Activated T-cell treated with anti-CD3 and anti-CD28 coated beads, Interleukin-2, amount 50 U/mL, for 1 hour (primary cell): ENCODE measurements at places on chromosomes 4 and X.
A peak's percentile ranks its signal among the peaks of the same experiment; 100 is the strongest.

DNA sequence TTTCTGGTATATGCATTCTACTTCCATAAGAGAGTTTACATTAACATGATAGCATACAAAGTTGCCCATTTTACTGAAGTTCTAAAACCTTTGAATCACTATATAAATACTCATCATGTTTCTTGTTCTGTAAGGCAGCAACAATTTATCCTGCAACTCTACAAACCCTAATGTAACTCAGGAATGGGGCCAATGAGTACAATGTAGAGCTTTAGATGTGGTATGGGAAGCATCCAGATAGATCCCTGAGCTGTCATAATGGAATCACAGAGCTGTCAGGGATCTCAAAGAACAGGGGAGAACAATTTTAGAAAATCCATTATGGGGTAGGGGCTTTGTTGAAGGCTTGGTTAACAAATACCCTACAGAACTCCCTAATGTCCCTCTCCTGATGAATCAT, 88.5 kb downstream of the DCUN1D4 start:
- DNase-seq, result no peak

GRCh38 chrX:56233100-56233499, 944 bp downstream of the KLF8 start:
- no peak for DNase-seq

- no peak for DNase-seq
These were observed 446.8 kb downstream of the ANKRD50 start for GRCh38 chr4:124265701-124266100.

- DNase-seq, result no peak
These were observed 120.7 kb downstream of the NKX6-1 start for GRCh38 chr4:84378356-84378755.

GRCh38 chrX:34848281-34848680, 94.3 kb upstream of the FAM47B start:
- no peak for DNase-seq

DNA sequence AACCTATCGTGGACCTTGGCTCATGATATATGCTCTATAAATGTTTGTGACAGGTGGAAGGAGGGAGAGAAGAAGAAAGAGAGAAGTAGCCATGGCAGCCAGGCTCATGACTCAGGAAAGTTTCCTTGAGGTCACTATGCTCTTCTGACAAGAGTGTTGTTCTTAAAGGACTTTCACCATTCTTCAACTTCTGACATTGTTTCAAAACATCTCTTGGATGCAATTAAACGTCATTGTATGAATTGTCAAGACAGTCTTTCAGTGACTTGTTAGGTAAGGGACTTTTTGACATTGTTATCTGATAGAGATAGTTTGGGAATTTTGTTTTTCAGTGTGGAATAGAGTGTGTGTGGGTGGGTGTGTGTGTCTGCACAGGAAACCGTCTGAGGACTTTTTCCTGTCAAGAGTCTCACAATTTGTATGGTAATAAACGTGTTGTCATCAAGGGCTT, 617.0 kb downstream of the MID1IP1 start:
- no peak for DNase-seq

DNA sequence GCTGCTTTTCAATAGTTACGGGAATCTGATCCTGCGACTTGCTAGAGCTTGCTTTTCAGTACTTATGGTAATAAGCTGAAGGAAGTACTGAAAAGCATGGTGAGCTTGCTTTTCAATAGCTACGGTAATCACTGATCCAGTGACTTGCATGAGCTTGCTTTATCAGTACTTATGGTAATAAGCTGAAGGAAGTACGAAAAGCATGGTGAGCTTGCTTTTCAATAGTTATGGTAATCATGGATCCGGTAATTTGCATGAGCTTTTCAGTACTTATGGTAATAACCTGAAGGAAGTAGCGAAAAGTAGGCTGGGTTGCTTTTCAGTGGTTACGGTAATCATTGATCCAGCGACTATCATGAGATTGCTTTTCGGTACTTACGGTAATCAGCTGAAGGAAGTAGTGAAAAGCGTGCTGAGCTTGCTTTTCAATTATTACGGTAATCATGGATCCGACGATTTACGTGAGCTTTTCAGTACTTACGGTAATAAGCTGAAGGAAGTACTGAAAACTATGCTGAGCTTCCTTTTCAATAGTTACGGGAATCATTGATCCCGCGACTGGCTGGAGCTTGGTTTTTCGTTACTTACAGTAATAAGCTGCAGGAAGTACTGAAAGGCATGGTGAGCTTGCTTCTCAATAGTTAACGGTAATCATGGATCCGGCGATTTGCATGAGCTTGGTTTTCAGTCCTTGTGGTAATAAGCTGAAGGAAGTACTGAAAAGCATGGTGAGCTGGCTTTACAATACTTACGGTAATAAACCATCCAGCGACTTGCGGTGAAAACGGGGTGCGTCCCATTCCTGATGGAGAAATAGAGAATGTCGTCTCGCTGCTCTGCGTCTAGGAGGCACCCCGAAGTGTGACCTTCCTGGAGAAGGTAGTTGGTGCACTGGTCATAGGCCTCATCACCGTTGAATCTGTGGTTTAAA, 6.5 kb downstream of the CRLF2 start:
- DNase-seq, result peak; percentile 37

DNA sequence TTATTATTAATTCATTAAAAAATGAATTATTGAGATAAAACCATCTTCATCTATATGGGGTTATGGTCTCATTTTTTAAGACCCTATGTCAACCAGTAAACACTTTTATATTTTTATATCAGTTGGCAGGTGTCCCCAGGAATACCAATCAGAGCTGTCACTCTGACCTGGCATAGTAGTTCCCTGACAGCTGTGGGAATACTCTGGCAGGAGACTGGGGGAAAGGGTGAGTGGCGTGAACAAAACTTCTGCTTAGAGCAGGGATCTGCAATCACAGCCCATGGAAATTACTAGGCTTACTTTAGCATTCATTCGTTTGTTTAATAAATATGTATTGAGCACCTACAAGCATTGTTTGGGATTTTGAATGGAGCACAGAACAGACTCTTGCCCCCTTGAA, 254.1 kb upstream of the KLF3 start:
- no peak for DNase-seq

DNA sequence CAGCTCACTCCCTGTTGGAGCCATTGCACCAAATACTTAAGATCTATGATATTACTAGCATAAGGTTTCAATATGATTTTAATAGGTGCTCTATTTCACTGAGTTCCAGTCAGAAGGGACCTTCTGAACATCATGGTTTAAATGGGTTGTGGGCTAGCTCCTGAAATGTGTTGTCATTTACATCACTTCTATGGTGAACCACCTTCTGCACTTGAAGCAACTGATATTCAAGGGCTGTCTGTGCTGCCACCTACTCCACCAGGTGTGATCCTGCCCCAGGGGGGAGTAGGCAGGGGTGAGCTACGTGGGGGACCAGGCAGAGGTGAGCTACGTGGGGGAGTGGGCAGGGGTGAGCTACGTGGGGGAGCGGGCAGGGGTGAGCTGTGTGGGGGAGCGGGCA, 35.2 kb downstream of the RNF175 start:
- DNase-seq, result no peak

- DNase-seq, result no peak
These were observed 146.1 kb downstream of the PTTG2 start for GRCh38 chr4:38106311-38106710.

- DNase-seq, result no peak
These were observed 520.1 kb upstream of the GALNT7 start for GRCh38 chr4:172648471-172648870.

DNA sequence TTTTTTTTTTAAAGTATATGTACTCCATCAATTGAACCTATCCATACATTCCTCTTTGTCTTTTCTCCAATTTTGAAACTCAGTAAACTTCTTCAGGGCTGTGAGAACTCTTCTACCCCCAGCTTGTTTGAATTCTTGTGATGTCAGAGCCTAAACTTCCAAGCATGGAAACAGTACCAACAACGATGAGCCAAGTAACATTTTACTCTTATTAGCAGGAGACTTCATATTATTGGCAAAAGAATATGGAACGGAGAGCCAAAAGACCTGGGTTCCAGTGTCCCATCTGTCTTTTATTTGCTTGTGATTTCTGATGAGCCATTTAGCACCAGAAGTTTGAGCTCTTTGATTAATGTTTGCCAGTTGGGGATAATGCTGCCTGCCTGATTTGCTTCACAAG, 5.3 kb downstream of the DIAPH2 start:
- no peak for DNase-seq

GRCh38 chrX:35622040-35622439, 176.1 kb upstream of the MAGEB16 start:
- no peak for DNase-seq

DNA sequence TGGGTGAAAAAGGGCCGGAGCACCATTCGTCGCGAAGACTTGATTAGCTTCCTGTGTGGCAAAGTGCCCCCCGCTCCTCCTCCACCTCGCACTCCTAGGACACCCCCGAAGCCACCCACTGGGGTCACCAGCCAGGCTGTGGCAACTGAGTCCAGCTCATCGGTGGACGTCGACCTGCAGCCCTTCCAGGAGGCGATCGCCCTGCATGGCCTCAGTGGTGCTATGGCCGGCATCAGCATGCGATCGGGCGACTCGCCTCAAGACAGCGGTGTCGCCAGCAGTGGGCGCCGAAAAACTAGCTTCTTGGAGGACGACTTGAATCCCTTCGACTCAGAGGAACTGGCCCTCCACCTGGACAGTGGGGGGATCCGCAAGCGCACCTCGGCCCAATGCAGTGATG, 126.8 kb upstream of the CXorf66 start:
- no peak for DNase-seq

- DNase-seq, result no peak
These were observed 41.5 kb upstream of the HPF1 start for GRCh38 chr4:169799260-169799659.

DNA sequence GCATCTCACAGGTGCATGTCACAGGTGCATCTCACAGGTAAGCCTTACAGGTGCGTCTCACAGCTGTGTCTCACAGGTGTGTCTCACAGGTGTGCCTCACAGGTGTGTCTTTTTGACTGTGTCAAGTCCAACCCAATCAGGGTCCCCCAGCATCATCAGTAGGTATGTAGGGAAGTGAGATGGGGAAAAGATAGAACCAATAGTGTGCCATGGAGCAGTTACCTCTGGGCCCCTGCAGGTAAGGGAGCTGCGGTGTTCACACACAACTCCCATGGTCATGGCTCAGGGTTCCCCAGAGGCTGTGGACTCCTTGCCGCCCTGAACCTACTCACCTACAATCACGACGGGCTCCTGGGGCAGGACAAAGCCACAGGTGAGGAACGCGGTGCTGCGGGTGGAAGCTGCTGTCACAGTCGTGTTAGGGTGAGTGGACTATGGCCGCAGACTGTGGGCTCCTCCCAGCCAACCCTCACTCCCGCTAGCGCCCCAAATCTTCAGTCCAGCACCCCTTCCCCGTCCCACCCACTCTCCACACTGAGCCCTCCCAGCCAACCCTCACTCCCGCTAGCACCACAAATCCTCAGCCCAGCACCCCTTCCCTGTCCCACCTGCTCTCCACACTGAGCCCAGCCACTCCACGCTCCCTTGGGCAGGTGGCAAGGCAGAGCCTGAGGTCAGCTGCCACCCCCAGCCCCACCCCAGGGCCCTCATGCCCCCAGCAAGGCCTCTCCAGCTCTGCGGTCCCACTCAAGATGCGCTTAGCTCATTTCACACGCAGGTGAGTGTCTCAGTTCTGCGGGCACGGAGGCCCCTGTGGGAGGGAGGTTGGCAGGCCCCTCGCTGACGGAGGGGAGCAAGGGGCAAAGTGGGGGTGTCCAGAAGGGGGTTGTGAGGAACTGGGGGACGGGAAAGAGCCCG, 2.1 kb upstream of the PDE6B start:
- no peak for DNase-seq

DNA sequence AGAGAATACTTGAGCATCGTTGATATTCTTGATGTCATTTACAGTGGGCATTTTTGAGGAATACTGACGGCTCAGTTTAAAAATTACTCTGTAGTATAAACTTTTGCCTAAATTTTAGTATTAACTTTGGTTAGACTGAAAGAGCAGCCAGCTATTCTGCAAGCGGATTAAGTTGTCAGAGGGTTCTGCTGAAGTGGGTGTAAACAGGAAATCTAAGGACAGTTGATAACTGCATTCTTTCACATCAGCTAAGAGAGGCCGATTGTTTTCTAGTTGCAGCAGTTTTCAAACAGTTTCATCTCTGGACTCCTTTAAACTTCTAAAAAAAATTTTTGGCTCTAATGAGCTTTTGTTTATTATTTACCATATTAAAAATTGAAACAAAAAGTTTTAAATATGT, 149.6 kb downstream of the RAPGEF2 start:
- DNase-seq, result no peak

DNA sequence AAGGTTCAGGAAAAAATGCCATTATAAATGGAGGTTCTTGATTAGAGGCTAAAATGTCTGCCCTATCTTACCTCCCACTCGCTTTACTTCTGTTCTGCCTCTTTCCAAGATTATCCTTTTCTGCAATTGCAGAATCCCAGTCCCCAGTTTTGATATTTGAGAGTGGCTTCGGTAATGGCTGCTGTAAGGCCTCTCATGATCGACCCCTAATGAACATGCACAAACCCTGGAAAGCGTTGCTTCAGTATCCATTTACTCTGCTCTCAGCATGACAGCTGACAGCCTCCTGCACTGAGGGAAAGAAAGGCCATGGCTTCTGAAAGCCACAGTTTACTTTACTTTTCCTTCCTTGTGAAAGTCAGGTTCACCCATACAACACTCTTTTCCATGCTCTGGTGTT, 325.4 kb upstream of the GALNT7 start:
- DNase-seq, result no peak

GRCh38 chrX:53605004-53605403, 81.5 kb downstream of the HUWE1 start:
- no peak for DNase-seq

GRCh38 chr4:4603067-4603466, 61.2 kb upstream of the STX18 start:
- DNase-seq, result no peak

- peak; percentile 34 for DNase-seq
These were observed 6.9 kb downstream of the PJA1 start for GRCh38 chrX:69158166-69158980.

- DNase-seq, result no peak
These were observed 40.5 kb upstream of the ARSJ start for GRCh38 chr4:114019969-114020358.

DNA sequence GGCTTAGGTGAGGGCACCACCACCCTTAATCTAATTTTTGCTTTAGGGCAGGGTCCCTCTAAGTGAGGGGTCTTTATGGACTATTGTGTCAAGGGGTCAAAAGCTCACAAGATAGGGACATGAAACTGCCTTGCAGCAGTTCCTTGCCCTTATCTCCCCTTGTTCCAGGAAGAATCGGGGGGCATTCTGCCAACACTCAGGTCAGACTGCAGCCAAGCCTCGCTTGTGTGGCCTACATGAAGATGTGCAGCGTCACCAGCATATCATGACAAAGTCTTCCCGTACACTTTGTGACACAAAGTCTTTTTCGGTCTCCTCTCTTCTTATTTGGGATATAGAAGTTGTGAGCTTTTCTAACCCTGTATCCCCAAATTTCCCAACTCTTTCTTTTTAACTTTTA, 17.5 kb upstream of the USP9X start:
- no peak for DNase-seq

- DNase-seq, result peak; percentile 36
These were observed 36.1 kb downstream of the NBDY start for GRCh38 chrX:56764975-56765791.
